ENCODE measurements at places on chromosomes 7 and 10.

- DNase-seq, result no peak
Measured at GRCh38 chr7:51645702-51646298, 329.2 kb upstream of the COBL start.

DNA sequence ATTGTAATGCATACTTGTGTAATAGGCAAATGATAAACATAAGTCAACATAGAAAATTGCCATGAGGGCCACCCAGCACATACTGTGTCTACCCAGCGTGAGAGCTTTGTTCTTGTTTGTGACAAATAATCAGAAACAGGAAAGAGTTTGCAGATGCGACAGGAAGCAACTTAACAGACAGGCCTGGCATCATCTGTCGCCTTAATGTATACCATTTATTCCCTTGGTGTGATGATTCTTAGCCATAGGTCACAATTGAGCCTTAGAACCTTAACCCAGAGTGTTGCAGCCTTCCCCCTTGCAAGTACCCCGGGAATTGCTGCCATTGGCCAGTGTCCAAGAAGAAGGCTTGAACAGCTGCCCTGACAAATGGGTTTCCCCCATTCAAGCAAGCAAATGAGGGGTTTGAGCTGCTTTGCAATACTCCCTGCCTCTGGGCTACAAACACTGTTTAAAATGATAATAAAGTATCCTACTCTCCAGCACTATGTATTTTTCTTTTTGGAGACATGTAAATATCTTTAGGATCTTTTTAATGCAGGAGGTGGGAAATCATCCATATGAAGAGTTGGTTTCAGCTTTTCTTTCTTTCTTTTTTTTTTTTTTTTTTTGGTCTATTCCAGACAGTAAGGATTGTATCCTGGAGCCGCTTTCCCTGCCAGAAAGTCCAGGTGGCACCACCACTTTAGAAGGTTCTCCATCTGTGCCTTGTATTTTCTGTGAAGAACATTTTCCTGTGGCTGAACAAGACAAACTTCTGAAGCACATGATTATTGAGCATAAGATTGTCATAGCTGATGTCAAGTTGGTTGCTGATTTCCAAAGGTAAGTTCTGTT, 80.0 kb downstream of the ZNF277 start:
- no peak for DNase-seq

- DNase-seq, result no peak
Measured at GRCh38 chr10:49076741-49077521, 38.4 kb downstream of the VSTM4 start.

DNA sequence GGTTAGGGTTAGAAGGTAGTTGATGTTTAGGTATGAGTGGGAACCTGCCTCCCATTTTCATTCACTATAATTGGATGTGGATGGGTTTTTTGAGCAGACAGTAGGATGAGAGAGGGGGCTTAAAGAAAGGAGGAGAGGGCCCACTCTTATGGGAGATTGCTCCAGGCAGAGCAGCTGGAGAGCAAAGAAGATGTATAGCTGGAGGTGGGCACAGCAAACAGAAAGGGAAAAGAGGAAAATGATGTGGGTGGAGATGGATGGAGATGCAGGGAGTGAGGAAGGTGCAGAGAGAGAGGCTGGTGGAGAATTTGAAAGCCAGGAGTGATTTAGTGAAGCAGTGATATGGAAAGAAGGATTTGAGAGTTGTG, 29.9 kb downstream of the LSMEM1 start:
- no peak for DNase-seq

DNA sequence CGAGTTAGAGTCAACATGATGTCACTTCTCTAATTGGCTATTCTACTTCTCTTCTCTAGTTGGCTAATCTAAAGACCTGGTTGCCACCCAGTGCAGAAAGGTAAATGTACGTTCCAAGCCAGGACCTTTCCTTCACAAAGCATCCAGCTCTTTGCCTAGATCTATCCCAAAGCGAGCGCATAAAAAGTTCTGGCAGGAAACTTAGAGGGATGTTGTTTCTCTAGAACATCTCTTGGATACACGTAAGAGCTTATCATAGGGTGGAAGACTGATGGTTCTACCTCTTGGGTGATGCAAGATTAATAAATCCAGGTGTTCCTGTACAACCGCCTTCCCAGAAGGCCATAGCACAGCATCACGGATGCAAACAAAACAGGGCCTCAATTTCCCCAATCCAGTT, at the start of gene TAS2R38:
TSS of gene TAS2R38 (minus strand) at position 101 of the 400 bp plus-strand sequence. CDS start at position 17, 84 bp downstream.
- DNase-seq, result no peak

DNA sequence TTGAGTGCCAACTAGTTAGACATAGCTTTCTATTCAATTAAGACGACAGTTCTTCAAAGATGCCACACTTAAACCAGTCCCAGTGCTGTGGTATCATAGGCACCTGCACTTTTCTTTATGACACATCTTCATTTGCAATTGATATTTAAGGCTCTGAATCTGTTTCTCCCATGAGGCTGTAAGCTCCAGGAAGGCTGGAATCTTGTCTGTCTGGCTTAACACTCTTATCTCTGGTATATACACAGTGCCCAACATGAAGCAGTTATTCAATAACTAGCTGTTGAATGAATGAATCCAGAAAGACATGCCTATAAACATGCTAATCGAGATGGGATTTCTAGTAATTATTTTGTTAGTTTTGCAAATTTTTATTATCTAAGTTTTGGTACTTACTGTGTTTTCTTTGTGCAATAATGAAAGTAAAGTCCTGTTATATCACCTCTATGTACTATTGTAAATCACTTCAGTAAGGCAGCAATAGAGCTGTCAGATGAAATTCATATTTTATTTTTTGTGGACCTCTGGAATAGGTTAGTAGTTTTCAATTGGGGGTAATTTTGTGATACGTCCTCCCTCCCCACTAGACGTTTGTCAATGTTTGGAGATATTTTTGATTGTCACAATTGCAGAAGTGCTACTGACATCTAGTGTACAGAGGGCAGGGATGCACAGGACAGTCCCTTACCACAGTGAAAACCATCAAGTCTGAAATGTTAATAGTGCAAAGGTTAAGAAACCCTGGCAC, 51.3 kb upstream of the STEAP4 start:
- DNase-seq, result no peak

DNA sequence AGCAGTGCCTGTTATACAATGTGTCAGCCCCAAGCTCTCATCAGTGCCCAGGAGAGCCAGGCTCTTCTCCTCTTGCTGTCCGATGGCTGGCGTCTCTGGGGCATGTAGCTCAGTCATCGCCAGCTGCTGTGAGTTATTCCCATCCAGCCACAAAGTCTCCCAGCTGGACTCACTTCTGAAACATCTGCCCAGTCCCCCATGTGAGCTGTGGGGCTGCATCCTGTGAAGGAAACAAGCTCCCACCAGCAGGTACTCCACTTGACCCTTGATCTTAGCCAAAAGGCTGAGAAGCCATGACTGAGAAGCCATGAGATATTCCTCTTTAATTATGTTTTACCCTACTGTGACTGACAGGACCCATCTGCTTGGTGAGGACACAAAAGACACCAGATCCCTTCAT, 212.7 kb upstream of the IGFBP3 start:
- DNase-seq, result no peak

GRCh38 chr7:109343678-109344077, 774.0 kb downstream of the DNAJB9 start:
- DNase-seq, result no peak

DNA sequence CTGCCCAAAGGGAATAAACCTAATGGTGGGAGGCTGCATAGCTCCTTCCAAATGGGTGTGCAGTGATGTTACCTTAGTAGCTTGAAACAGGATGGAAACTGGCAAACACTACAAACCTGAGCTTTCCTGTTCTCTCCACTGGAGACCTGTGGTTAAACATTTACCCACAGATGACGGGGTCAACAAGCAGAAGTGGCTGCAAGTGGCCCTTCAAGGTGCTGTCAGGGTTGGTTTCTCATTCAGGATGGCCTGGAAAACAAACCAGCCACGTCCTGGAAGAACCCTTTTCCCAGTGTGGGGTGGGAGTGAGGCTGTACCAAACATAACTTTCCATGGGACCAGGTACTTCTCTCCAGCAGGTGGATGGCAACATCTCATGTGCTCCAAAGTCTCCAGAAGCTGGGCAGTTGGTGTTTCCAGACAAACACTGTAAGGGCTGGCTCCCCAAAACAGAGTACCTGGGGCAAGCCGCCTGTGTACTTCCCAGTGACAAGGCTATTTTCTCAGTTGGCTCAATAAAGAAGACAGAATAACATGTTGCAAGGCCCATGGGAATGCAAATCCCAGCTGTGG, 67.5 kb downstream of the DNAJB9 start:
- no peak for DNase-seq

DNA sequence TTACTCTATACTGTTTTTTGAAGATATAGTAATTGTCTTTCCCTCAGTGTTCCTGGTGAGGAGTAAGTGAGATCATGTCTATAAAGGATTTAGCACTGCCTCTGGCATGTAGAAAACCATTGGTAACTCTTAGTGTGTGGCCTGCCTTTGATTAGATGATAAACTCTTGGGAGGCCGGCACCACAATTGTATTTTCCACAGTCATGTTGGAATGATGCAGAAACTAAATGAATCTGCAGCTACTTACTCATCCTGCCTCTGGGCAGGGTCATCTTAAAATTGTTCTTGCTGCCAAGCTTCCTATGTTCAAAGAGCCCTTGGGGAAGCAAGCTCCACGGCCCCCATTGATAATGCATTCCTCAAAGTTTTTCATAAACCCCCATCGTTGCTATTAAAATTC, 204.6 kb downstream of the ANKRD7 start:
- DNase-seq, result no peak

GRCh38 chr7:104328970-104329825, 795 bp downstream of the LHFPL3 start:
- DNase-seq, result no peak
